ACHN (cell line): ENCODE measurements at places on chromosomes 6 and 20.

GRCh38 chr6:137472641-137473137 is 21.5 kb downstream of the OLIG3 start:
- no peak for DNase-seq

DNA sequence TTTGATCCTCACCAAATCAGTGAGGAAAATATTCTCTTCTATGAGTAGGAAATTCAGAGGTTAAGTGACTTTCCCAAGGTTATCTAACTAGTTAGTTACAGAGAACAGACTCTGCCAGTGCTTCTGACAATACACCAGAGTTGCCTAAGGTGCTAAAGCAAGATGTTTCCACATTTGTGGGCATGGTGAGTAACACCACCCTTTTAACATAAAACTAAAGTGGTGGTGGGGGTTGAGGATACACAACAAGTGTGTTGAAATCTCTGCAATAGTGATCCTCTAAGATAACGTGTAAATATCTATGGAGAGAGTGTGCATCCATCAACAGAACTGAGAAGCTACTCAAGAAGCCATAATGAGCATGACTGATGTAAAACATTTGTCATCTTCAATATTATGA is 11.7 kb downstream of the VNN2 start:
- no peak for DNase-seq

- DNase-seq = peak; percentile 18
Observed at GRCh38 chr6:112298816-112299281, 44.5 kb upstream of the LAMA4 start.

GRCh38 chr20:45339799-45340198 is 8.4 kb downstream of the SDC4 start:
- no peak for DNase-seq

DNA sequence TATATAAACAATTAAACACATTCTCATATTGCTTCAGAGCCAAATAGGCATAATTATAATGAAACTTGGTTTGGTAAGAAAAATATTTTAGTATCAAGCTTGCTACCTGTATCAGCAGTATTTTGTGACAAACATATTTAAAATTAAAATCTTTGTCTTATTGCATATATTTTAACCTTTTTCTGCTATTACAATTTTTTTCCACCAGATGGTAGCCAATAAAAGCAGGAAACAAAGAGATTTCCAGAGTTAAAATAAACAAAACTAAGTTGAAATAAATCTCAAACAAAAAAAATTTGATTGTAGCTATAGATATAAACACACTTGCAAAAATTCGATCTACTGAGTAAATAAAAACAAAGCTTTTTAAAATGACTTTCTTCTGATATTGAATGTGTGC is 491.3 kb upstream of the GJE1 start:
- DNase-seq = no peak

GRCh38 chr6:165146456-165146855 is 162.9 kb downstream of the C6orf118 start:
- no peak for DNase-seq

DNA sequence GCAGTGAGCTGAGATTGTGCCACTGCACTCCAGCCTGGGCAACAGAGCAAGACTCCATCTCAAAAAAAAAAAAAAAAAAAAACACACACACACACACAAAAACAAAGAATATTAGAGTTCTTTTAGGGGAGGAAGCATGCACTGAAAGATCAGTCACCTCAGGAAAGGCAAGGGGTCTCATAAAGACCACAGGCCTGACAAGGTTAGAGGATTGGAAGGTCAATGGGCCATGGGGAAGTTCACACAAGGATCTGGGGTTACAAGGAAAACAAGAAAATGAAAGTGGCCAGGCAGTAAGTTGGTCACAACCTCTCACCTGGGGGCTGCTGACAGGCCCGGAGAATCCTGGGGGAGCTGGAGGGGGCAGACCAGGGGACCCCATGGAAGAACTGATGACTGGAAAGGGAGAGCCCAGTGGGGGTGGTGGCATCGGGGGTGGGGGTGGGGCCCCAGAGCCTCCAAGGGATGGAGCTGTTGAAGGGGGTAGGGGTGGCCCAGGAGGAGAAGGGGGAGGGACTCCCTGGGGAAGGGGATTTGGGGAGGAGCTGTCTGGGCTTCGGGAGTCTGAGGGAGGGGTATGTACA is 1.5 kb downstream of the RXRB start:
- no peak for DNase-seq

DNA sequence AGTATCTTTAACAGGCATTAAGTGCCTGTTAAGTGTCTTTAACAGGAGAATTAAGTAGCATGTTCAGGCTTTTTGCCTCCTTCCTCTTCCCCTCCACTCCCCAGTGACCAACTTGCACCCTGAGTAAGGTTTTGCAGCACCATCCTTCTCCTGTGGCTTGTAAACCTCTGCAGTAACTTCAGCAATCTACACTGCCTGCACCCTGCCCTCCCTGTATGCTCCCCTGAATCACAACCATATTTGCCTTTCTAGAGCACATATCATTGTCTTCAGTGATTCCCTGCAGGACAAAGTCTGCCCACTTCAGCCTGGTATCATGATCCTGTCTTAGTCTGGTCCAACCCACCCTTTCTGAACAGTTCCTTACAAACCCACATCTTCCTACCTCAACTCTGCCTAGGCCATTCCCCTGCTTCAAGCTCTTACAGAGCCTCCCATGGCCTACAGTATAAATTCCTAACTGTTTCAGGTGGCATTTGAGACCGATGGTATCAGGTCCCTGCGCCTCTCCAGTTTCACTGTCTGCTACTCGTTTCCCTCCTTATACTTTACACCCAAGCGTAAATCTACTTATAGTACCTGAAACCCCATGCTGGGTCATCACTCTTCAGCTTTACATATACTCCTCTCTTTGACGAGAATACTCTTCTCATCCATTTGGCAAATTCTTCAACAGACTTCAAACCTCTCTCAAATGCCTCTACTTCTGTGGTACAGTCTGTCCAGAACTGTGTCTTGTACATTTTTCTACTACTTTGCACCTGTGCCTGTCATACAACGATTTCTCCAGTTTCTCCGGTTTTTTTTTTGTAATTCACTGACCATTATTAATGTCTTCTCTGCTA is 69.8 kb downstream of the ZHX3 start:
- DNase-seq = no peak

GRCh38 chr6:111763381-111763780 is 109.9 kb downstream of the FYN start:
- DNase-seq = no peak

DNA sequence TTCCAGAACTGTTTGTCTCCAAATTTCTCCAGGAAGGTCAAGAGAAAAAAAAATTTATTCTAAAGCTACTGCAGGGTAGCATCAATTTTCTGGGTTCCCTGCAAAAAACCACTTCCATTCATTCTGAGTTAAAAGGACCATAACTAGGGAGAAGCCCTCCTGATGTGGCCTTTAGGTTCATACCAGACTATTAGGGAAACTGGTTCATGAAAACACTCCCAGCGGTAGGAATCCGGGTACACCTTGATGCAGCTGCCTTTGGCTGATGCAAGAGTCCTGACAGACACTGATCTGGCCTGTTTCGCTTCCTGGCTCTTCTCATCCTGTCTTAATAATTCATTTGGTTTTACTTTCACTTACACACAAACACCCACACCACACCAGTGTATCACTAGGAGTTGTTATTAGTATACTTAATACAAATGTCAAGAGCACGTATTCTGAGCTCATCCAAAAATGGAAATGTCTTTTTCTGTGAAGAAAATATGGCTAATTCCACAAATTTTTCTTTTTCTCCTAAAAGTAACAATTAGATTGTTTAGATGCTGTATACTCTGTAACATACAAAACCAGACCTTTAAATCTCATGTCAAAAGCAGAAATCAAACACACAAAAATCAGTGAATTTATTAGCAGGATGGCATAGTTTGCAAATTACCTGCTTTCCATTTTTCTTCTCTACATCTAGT is 38.4 kb upstream of the ARHGAP18 start:
- peak; percentile 84 for DNase-seq

- DNase-seq = no peak
Observed at GRCh38 chr6:41560431-41561192, 14.4 kb downstream of the FOXP4 start.

DNA sequence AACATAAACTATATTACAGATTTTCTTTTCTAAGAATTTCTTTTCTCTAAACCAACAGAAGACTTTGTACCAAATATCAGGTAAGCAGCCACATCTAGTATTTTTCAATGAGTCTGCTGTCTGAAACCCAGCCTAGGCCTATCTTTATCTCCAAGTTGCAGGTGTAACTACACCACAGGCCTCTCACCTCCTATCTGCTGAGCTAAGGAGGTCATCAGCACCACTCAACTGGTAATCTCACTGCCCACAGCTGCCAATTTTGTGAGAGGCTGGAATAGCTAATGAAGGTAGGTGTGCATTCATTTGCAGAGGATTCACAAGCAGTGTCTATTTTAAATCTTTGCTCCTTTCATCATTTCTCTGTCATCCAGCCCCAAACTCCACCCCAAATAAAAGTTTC is 584.8 kb downstream of the HDGFL1 start:
- no peak for DNase-seq

GRCh38 chr6:81744131-81744530 is 8.3 kb downstream of the TENT5A start:
- no peak for DNase-seq

DNA sequence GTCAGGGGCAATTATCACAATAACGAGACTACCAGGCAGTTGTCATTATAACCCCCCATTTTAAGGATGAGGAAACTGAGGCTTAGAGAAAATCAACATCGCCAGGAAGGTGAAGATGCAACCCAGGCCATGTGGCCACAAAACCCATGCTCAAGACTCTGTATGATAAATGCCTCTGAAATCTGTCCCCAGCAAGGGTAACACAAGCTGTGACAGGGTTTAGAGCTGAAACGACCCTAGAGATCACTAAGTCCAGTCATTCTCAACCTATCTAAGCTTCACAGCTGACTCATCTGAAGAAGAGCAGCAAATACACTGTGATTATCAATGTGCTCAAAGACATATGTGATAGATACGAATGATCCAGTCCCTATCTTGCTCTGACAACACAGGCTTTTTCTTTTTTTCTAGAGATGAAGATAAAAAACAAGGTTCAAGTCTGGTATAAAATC is 47.0 kb downstream of the ARHGAP18 start:
- no peak for DNase-seq

- DNase-seq = no peak
Observed at GRCh38 chr6:3670356-3670755, 81.2 kb downstream of the PXDC1 start.

DNA sequence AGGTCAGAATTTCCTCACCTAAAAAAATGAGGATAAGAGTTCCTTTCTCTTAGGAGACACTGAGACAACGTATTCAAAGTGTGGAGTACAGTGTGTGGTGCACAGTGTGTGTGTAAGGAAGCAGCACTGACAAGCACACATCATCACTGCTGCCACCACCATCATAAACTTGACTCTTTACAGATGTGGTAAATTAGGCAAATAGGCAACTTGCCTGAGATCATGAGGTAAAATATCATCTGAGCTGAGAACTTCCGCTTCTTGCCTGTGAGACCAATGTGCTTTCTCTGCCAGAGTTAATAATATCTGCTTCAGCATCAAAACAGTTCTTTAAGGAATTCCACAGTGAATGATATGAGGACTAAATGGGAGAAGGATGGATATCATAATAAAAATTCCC is 52.7 kb downstream of the LYRM4 start:
- no peak for DNase-seq

GRCh38 chr20:23000232-23000947 is 34.7 kb upstream of the SSTR4 start:
- no peak for DNase-seq

DNA sequence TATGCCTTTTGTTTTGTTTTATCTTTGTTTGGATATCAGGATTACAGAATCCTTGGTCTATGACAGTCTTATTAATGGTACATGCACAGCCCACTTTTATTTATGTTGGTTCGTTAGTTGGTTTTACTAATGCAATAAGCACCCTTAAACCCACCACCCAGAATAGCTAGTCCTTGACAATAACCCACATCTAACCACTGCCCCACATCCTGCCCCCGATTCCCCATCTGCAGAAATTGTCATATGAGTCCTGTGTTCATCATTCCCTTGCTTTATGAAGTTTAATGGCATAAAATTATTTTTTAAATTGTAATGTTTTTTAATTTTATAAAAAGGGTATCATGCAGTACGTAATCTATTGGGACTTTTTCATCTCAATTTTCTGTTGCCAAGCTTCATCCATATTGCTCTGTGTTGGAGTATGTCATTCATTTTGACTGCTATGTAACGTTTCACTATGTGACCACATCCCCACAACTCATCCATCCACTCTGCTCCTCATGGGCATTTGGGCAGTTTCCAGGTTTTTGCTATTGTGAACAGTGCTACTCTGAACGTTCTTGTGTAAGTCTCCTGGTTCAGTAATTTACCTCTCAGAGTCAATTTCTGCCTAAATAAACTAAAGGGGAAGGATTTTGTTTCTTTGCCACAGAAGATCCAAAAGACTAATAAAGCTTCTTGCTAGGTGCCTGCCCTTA is 150.4 kb downstream of the MRPL14 start:
- DNase-seq = no peak

DNA sequence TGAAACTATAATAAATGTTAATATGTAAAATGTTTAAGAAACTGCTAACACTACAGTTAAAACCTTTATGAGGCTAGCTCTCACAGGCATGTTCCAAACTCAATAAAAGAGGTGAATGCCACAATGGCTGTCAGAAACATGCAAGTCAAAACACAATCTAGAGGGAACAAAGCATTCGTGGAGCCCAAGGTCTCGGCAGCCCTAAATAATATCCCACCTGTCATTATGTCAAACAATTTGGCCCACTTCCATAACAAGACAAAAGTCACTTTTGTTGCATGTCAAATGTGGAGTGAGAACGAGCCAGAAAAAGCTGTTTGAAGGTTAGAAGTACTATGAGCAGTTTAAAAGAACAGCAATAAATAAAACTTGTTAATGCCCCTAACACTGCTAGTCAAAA is 181.9 kb downstream of the GMDS start:
- DNase-seq = no peak
